Activated T-helper 1 cell treated with Interleukin-2 at 50 U/mL for 16 hours (primary cell): ENCODE measurements at places on chromosomes 7 and 10.

DNA sequence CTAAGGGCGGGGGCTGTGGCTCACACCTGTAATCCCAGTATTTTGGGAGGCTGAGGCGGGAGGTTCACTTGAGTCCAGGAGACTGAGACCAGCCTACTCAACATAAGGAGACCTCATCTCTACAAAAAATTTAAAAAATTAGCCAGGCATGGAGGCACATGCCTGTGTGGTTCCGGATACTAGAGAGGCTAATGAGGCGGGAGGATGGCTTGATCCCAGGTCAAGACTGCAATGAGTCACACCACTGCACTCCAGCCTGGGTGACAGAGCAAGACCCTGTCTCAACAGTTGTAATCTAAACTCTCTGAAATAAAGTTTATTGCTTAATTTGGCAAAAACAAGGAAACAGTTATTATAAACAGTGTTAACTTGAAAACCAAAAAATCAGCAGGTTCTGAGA lies 123.3 kb downstream of the USP6NL start:
- no peak for DNase-seq

DNA sequence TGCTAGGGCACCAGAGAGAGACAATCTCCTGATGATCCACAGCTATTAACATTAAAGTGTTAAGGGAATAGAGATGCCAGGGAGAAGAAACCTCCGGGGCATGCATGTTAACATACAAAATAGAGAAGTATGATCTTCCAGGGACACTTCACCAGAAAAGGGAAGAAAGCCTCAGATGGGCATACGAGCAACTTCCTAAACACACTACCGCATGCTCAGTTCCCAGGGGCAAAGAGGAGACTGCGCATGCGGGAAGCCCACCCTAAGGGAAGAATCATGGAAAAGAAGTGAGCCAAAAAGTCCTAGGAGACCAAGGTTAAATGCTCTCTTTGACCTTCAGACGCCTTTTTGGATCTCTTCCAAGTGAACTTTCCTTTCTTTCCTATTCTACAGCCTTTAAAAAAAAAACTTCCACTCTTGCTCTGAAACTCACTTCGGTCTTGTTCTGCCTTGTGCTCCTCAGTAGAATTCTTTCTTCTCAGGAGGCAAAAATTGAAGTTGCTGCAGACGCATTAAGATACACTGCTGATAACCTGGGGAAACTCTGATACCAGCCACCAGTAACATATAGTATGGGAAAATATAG lies 1211.3 kb downstream of the REEP3 start:
- DNase-seq: no peak

- DNase-seq: no peak
Measured at GRCh38 chr7:113774182-113774807, 144.5 kb downstream of the PPP1R3A start.

- DNase-seq: no peak
Measured at GRCh38 chr7:94425546-94425945, 30.9 kb downstream of the COL1A2 start.

DNA sequence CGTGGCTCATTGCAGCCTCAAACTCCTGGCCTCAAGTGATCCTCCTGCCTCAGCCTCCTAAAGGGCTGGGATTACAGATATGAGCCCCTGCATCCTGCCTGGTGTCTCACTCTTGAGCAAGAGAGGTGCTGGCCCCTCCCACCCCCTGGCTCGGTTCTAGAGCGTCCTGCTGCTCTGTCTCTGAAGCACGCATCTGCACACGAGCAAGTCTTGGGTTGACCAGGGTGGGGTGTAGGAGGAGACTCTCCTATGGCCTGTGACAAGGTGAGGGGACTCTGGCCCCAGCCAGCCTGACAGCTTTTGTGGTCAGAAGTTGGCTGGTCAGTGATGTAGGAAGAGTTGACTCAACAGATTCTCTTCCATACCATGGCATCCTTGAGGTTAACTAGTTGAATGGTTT lies 110.7 kb upstream of the CARD11 start:
- DNase-seq: no peak

DNA sequence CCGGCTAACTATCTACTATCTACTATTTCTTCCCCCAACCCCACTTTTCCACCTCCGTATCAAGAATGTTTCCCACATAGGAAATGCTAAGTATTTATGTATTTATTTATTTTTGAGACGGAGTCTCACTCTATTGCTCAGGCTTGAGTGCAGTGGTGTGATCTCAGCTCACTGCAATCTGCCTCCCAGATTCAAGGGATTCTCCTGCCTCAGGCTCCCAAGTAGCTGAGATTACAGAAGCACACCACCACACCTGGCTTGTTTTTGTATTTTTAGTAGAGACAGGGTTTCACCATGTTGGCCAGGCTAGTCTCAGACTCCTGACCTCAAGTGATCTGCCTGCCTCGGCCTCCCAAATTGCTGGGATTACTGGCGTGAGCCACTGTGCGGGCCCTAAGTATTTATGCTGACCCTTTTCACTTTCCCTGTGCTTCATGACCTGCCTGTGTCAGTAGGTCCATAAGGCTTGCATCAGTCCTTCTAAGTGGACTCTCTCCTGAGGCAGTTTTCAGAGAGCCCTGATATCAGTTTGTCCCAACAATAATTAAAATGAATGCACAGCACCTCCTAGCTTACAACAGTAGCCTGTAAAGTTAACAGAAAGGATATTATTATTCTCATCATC lies 25.7 kb upstream of the FBXW4 start:
- no peak for DNase-seq

- no peak for DNase-seq
Measured at GRCh38 chr10:117936141-117936540, 110.6 kb downstream of the RAB11FIP2 start.

DNA sequence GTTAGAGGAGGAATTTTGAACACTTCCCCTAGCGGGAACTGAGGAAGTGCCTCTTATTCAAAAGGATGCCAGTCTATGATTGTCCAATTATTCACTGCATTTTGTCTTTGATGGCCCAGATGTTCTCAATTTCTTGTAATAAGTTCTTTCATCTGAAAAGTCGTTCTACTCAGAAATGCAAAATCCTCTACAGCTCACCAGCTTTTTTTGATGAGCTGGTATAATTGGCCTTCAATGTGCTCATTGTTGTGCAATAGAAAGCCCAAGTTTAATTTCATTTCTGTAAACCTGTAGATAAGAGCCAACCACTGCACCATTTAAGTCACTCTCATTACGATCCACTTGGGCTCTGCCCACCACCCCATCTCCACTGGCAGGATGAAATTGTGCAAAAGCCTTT lies 978.7 kb upstream of the AUTS2 start:
- DNase-seq: no peak

GRCh38 chr10:7320072-7320471 lies 90.8 kb downstream of the SFMBT2 start:
- no peak for DNase-seq

GRCh38 chr10:95478185-95478584 lies 83.0 kb downstream of the SORBS1 start:
- no peak for DNase-seq

- no peak for DNase-seq
Measured at GRCh38 chr7:29511851-29512250, 51.8 kb upstream of the PRR15 start.

GRCh38 chr7:157399086-157399687 lies 62.4 kb downstream of the DNAJB6 start:
- no peak for DNase-seq

- DNase-seq: no peak
Measured at GRCh38 chr10:15096661-15097010, 519 bp upstream of the RPP38 start.

DNA sequence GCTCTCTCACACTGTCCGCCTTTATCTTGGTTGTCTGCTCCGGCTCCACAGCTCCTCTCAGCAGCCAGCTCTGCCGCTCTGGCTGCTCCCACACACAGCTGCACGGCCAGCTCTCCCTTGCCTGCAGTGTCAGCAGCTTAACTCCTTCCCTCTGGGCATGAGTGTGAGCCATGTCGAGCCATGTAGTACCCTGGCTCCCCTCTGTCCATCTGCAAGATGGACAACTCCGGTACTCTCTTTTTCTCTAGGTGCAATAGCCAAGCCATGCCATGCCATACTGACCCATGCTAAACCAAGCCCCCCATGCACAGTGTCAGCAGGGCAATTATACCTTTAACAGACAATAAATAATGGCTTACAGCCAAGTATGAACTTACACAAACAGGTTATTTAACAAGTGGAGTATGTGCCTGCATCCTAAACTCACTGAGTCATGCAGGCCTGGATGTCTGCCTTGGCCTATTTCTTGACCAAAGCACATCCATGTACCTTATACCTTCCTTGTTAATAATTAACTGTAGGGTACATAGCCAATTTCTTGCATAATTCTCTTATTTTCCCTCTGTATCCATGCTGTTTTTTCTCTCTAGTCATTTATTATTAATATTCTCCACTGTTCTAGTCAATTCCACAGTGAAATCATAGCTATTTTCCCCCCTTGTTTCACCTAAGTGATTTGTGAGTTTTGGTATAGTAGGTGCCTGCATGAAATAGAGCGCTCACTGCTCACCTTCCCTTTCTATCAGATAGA lies 170.9 kb downstream of the CDK14 start:
- DNase-seq: no peak

DNA sequence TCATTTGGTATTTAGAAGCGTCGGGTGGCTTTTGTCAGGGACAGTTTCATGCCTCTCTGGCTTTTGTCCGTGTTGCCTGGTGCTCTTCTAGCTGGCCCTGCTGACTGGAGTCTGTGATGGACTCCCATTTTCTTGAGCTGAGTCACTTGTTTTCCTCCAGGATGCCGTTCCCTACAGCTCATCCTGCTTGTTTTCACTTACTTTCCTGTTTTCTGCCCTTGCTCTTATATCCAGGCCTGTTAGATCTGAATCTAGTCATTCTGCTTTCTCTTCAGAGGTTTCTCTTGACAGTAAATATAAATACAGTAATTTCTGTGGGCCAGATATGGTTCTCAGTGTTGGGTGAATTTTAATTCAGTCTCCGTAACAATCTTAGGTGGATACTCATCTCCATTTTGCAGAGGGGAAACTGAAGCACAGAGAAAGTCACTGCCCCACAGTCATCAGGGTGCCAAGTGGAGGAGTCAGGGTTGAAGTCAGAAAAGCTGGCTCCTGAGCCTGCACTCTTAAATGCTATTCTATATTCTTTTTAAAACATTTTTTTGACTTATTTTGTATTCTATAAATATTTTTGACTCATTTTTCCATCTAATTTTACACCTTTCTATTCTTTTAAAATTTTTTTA lies 85.4 kb downstream of the CCNY start:
- DNase-seq: no peak

DNA sequence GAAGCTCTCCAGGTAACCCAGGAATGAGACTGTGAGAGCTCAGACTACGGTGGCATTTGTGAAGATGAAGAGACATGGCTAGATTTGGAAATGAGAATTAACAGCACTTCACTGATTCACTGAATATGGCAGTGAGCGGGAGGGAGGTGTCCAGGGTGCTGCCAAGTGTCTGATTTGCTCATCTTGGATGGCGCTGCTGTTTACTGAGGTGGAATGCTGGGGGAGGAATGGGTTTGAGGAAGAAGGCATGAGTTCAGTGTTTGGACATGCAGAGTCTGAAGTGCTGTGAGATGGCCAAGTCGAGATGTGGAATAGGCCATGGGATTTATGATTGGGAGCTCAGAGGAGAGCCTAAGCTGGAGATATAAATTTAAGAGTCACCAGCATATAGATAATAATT lies 437.1 kb upstream of the NPVF start:
- DNase-seq: no peak

DNA sequence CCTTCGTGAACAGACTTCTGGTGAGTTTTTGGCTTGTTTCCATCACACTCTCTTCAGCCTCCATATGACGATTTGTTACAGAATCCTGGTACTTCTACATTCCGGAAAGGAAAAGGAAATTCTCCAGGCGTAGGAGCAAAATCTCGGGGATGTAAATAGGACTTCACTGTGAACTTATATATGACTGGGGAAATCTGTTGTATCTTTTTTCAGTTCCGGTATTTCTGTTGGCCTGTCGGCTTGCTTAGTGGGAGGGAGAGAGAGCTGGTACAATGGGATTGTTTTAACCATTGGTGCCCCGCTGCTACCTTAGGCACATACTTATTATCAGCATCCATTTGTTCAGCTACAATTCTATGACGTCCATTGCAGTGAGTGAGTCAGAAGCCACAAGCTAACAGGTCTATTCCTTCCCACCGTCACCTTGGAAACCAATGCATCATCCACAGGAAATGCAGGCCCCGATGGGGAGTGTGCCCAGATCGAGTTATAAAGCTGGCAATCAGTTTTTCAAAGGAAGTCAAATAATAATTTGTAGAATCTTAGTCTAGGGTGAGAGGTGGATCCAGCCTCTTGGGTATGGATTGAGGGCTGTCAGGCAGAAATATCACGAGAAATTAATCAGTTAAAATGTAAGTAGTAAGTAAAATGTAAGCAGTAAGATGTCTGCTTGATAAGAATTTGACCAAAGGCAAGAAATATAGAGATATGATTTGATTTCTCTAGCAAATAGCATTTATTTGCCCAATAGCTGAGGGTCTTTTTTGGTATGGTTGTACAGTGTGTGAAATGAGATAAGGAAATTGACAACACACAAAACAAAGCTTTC lies 92.0 kb upstream of the MKLN1 start:
- DNase-seq: peak; percentile 58

- DNase-seq: no peak
Measured at GRCh38 chr10:86659161-86659691, 4.9 kb downstream of the OPN4 start.

GRCh38 chr10:88131511-88132139 lies 268.2 kb downstream of the PTEN start:
- DNase-seq: no peak

GRCh38 chr7:12290761-12291160 lies 79.7 kb downstream of the TMEM106B start:
- no peak for DNase-seq

DNA sequence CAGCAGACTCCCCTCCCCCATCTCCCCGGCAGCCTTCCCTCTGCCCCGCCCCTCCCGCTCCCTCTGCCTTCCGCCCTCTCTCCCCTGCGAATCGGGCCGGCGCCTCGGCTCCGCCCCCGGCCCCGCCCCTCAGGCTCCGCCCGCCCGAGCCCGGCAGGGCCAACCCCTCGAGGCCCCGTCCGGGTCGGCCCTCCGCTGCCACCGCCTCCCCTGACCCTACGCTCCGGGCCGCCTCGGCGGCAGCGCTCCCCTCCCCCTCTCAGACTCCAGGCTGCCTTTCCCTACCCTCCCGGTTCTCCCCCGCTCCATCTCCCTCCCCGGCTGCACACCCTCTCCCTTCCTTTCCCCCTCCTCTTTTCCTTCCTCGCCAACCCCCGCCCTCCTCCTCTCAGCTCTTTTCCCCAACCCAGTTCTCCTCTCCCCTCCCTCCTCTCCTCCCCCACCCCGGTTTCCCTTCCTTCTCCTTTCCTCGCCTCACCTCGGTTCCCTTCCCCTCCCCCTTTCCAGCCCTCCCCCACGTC lies 1.6 kb downstream of the ZNF467 start:
- peak; percentile 81 for DNase-seq

- DNase-seq: no peak
Measured at GRCh38 chr7:95601316-95601715, 5.0 kb upstream of the PDK4 start.

GRCh38 chr10:127854769-127855590 lies 37.8 kb downstream of the CLRN3 start:
- DNase-seq: no peak

- DNase-seq: no peak
Measured at GRCh38 chr7:142859829-142860228, 5.0 kb downstream of the EPHB6 start.

- DNase-seq: no peak
Measured at GRCh38 chr7:47335557-47336471, 246.1 kb downstream of the TNS3 start.

- DNase-seq: no peak
Measured at GRCh38 chr10:118151461-118151860, 104.7 kb upstream of the RAB11FIP2 start.
